Stimulated activated CD4-positive, alpha-beta T cell treated with anti-CD3 and anti-CD28 coated beads, TNF-alpha, amount 100 ng/mL, for 48 hours (primary cell): ENCODE measurements at places on chromosomes 4 and X.

GRCh38 chr4:54550395-54551171, 107.2 kb upstream of the KIT start:
- no peak for DNase-seq

DNA sequence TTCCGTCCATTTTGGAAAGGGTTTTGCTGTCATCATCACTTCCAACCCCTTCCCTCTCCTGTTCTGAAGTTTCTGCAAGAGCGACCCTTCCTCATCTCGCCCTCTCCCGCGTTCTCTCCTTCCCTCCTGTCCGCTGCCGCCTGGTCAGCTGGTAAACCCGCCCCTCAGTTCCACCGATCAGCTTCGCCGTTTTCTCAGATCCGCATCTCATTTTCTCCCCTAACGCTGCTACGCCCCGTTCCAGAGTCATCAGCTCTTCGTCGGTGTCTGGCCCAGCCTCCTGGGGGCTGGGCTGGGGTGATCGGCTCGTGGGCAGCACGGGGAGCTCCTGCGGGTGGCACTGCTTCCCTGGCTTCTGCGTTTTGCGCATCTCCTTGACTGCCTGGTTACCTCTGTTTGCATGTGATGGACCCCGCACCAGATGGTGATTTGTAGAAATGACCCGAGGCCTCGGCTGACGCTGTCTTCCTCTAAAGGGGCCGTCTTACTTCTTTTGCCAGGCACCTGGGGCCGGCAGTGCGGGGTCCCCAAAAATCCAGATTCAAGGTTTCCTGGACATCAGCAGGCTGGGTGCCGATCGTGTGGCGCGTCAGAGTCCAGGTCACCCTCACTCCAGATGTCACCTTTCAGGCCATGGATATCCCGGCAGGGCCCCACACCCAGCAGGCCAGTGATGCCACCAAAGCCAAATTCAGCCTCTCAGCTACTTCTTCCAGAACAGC, 13.4 kb downstream of the CTBP1 start:
- no peak for DNase-seq

- DNase-seq: no peak
These were observed 18.4 kb upstream of the CTSO start for GRCh38 chr4:155972098-155972497.

GRCh38 chr4:113730467-113731216, 30.9 kb downstream of the CAMK2D start:
- no peak for DNase-seq

DNA sequence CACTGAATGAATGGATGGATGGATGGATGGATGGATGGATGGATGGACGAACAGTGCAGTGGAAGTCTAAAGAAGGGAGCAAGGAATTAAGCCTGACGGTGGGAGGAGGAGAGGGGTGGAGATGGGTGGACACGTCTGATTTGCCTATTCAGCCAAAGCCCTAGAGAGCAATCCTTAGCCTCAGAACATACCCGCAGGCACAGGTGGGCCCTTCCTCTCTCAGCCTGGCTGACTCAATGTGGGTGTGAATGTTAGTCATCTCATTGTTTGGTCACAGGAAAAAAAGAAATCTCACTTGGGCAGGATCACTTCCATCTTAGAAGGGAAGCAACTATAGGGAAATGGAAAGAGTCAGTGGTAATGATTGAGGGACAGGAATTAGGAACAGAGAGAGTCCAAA, 165.9 kb downstream of the PJA1 start:
- DNase-seq: no peak

GRCh38 chrX:68934421-68934820, 105.6 kb downstream of the EFNB1 start:
- DNase-seq: no peak

DNA sequence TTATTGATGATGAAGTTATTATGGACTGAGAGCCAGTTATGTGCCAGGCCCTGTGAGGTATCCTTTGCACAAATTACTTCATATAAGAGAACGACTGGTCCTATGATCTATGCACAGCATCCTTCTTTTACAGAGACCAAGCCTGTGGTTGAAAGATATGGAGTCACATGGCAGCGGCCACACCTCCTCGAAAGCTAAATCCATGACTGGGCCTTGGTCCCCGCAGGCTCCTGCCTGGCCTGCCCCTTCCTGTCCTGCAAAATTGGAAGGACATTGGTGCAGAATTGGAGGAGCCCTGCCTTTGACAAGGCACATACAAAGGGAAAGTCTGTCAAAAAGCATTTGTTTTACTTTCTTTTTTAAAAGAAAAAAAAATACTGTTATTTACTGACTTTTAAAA, 18.3 kb downstream of the SORBS2 start:
- DNase-seq: no peak

DNA sequence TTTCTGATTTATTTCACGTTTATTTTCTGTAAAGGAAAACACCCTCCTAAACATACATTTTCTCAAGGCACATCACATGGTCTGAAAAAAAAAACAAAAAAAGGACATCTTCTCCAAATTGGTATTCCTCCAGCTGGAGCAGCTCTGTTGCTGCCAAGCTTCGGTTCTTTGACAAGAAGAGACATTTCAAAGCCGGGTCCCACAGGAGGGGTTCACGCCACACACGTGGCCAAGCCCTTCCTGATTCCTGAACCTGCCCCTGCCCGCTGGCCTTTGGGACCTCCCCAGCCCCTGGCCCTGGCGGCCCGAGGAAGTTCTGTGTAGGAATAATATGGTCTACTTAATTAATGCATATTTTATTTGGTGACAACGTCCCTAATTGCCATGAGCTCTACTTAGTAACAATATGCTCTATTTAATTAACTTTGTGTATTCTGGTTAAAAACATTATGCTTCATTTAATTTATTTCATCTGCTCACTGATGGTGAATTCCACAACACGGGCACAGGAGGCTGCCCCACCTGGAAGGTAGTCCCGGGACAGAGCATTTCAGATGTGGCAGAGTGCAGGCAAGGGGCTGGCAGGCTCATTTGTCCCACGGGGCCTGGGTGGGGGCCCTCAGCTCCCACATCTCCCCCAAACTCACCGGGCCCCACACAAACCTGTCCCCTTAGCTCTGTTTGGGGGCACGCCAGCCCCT, 5.4 kb upstream of the RGS12 start:
- DNase-seq: no peak

DNA sequence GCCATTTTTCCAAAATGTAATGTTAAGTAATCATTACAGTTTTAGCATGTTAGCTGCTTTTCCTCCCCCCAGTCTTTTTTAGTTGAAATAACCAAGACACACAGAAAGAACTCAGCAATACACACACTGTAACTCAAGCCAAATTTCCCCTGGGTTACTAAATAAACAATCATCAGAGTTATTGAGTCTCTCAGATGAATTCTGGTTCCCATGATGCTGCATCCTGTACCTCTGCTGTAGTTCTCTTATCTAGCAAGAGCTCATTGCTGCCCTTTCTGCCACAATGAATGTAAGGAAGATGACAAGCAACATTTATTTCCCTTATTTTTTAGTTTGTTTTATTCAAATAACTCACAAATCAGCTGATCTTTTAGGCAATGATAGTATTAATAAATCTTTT, 185.1 kb downstream of the ARHGAP6 start:
- DNase-seq: no peak

GRCh38 chr4:121957266-121957665, 5.4 kb upstream of the TRPC3 start:
- DNase-seq: no peak
